Stimulated activated CD4-positive, alpha-beta T cell treated with anti-CD3 and anti-CD28 coated beads, Interleukin-2, amount 100 ng/mL, for 4 hours (primary cell): ENCODE measurements at places on chromosomes 3 and 15.

- no peak for DNase-seq
Observed at GRCh38 chr3:132079147-132079546, 44.3 kb upstream of the CPNE4 start.

GRCh38 chr15:70475921-70476320 is 287.4 kb downstream of the UACA start:
- DNase-seq, result no peak

DNA sequence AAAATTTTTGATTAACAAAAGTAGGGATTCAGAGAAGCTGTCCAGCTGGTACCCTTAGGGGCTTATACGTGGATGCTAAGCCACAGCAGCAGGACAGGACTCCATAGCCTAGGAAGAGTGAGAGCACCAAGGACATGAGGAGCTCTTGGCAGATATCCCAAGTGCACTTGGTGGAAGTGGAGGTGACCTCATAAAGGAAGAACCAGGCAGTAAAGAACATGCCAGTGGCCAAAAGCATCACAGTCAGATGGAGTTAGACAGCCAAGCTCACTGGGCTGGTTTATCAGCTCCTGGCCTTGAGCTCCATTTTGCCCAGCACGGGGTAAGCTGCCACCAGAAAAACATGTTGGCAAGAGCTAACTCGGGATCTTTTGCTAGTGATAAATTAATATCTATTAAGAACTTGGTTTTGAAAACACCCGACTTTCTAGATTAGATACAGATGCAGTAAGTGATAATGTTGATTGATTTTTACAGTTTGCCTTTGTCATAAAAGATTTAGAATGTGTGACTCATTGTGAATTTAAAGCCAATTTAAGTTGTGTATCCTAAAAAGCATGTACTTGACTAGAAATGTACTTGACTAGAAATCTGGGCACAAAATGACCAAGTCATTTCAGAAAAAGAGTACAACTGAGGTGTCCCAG is 108.0 kb downstream of the CMSS1 start:
- no peak for DNase-seq

DNA sequence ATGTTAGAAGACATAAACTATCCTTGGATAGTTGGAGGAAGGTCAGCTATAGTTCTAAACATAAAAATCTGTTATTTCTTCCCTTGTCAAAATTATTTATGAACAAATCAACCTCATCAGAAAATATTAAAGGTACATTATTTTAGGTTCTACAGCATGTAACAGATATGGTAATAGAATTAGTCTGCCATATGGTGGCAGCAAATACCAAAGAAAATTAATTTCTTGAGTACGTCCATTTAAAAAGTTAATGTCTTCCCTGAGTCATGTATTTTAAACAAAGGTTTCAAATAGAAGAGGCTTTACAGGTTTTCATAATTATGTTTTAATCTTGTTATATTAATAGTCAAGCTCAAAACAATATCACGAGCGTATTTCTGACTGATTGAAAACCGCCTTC is 17.9 kb upstream of the ANKRD28 start:
- DNase-seq, result no peak

GRCh38 chr15:33152502-33153109 is 41.9 kb downstream of the FMN1 start:
- no peak for DNase-seq

DNA sequence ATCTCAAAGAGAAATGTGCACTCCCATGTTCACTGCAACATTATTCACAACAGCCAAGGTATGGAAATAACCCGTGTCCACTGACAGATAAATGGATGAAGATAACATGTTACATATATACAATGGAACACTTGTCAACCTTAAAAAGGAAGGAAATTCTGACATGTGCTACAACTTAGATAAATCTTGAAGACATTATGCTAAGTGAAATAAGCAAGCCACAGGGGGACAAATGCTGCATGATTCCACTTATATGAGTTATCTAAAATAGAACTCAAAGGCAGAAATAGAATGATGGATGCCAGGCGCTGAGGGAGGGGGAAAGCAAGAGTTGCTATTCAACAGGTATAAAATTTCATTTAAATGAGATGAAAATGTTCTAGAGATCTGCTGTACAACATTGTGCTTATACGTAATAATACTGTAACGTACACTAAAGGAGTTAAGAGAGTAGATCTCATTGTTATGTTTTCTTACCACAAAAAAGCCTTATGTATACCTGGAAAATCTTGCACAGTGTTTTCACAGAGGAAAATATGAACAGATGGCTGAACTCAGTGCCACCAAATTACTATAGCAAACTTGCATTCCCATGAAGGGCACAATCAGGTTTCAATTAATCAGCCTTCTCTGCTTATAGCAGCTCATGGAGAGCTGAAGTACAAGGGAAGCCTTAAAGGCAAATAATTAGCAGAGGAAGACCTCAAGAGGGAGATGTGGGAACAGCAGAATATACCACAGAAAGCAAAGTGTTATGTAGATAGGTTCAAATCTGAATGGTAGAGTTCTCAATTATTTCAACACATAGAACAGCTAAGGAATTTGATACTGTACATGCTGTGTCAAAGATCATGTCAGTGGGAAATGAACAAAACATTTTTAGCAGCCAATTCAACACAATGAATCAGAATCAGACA is 8.1 kb upstream of the VPS39 start:
- DNase-seq, result no peak

DNA sequence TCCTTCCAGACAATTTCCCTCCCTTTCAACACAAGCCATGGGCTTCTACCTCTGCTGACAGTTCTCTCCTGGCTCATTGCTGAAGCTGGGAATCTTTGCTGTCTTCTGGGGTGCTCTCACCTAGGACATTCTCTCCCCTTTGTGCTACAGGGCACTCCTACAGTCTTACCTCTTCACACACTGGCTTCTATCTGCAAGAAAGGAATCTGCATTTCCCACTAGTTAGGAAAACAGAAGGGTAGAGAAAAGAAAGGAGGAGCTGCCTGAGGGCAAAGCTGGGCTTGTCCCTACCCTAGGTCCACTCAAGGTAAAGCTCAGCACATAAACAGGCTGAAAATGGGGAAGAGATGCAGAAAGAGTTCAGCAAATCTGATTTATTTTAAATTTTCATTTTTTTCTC is 5.6 kb upstream of the ARGFX start:
- DNase-seq, result no peak

DNA sequence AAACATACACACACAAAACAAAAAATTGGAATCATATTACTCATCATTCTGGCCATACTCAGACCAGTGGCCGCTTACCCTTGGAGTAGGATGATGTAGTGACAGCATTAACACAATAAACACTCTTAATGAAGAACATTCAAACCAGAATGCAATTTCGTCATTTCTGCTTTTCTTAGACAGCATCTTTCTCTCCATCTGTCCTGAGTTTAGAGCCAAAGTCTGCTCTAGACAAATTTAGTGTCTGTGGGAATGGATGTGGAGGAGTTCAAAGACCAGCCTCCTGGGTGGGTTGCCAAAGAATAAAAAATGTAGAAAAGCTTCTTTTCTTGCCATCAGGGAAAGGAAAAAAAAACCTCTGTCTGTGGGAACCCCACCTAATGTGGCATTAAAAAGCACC is 212.4 kb upstream of the POU1F1 start:
- no peak for DNase-seq

DNA sequence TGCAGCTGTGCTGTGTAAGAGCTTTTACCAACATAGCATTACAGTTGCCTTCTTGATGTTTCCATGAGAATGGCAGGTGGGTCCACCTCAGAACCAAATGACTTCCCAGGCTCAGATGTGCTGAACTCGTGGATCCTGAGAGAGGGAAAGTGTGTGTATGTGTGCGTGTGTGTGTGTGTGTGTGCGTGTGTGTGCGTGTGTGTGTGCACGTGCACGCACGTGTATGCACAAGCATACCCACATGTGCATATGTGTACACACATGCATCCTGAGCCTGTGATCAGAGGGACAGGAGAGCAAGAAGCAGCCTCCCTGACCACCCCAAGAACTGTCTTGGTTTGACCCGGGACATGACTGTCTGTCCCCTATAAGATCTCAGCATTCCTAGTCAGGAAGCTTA is 48.1 kb downstream of the CHDH start:
- no peak for DNase-seq

- DNase-seq, result no peak
Observed at GRCh38 chr3:163547014-163547685, 1531.1 kb downstream of the SI start.

DNA sequence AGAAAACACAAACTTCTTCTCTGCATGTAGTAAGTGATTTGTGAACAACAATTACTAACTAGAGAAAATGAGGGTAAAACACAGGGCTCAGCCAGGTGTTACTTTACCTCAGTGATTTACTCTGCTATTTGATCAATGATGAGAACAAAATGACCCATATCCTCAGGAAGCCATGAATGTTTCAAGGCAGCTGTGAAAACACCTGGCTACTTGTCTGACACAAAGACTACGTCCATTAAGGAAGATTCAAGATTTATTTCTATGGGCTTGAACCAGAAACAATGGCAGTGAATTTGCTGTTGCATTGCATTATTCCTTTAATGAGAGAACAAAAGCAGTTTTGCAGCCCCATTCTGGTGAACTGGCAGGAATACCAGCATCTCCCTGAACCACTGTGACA is 374.6 kb upstream of the ARL6 start:
- DNase-seq, result no peak

GRCh38 chr15:50767332-50767861 is 1.9 kb upstream of the SPPL2A start:
- no peak for DNase-seq

DNA sequence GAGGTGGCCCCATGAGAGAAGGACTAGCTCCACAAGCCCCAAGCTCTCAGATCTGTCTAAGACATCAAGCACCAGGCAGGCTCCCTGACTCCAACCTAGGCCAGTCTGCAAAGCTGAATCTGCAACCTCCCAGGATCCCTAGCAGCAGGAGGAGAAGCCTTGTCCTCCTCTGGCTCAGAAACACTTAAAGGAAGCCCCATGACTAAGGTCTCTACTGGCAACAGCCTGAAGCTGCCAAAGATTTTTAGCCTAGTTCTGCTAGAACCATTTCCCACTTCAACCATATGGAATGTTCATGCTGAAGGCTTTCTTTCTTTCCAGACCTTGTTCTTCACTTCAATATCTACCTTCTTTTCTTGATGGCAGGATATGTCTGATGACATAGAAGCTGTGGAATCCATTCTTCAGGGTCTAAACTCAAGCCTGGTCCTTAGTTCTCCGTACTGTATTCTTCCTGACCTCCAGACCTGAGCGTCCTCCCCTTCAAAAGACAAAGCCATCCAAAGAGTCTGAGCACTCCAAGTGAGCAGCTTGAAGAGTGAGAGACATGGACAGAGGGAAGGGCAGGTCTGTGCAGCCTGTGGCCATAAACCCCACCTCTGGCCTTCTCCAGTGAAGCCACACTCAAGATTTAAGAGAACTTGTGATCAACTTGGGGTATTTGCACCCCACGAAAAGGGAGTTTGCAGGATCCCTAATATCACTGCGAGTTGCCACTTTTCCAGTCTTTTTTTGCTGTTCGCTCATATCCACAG is 23.1 kb downstream of the SST start:
- DNase-seq, result no peak

- DNase-seq, result no peak
Observed at GRCh38 chr3:58353722-58354553, 21.2 kb downstream of the PXK start.

GRCh38 chr3:10299175-10299574 is 6.4 kb upstream of the GHRL start:
- no peak for DNase-seq

DNA sequence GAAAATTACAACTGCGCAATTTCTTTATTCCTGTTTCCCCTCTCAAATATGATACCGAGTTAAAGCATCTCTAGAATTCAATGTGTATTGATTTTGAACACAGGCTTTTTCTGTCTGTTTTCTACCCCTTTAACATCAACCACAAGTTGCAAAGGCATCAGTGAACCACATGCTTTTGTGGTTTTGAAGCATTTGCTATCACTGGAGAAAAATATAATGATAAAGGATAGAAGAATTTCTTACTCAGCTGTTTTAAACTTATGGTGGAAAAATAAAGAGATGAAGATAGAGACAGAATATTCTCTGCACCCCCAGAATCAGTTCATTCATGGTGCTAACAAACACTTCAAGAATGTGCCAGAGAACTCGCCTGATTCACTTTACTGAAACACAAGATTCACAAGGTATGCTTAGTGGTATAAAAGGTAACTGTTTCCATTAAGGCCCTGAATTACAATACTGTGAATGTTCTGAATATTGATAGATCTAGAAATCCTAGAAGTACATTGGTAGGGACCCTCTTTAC is 9.5 kb upstream of the DPPA4 start:
- no peak for DNase-seq

- DNase-seq, result no peak
Observed at GRCh38 chr3:124768812-124769211, 38.6 kb downstream of the UMPS start.

DNA sequence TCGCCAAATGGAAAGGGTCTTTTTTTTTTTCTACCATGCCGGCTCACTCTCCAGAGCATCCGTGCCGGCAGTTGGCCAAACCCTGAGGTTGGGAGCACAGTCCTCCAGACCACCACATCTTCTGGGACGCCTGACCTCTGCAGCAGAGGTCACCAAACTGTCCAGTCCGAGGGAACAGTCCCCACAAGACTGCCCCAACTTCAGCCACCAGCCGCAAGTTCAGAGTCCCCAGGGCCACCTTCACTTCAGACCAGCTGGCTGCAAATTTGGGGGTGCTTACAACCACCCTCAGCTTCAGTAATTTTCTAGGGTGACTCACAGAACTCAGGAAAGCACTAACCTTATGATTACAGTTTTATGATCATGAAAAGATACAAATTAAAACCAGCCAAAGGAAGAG is 28.9 kb downstream of the PLA2G4D start:
- DNase-seq, result no peak

GRCh38 chr3:188788621-188789081 is 383.1 kb upstream of the TPRG1 start:
- peak; percentile 74 for DNase-seq

DNA sequence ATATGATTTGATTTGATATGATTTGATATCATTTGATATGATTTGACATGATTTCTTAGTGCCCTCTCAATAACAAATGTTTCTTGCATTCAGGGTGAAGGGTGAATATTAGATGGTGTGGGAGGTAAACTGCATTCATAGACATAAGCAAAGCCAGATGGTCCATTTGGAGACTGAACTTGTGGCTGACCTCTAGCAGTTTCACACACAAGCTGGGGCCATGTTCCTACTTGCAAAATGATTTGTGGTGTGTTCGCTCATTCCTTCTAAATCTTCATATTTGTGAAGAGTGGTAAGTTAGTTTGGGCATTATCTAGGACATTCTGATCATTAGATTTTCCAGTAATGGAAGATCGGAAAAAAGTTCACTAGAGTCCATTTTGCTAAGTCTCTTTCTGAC is 40.5 kb upstream of the CCR4 start:
- DNase-seq, result no peak

DNA sequence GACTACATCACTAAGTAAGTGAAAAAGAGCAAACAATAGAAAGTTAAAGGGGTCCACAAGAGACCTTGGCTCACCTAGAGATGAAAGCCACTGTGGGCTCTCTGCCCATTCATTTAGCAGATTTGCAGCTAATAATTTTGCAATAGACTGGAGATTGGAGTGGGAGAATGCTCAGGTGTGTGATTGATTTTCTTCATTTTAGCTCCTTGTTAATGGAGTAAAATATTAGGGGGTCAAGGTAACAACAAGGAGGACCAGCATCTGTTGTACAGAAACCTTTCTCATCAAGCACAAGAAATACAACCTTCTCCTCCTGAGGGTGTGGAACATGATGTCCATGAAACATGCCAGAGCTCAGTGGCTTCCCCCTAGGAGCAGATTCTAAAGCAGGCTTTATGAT is 63.2 kb downstream of the TMEM266 start:
- DNase-seq, result no peak

GRCh38 chr3:104447681-104448080 is 919.0 kb upstream of the ALCAM start:
- no peak for DNase-seq

GRCh38 chr3:177201700-177202397 is 4.6 kb upstream of the TBL1XR1 start:
- DNase-seq, result peak; percentile 41
